Left ventricle myocardium inferior (tissue), 1 donor: ENCODE measurements at places on chromosomes 1 and 21. TPM values are rescaled to one million over a fixed set of nuclear protein-coding genes. Genes with fewer than 3 reads are reported as not detected.

GRCh38 chr1:35715568-35716002, 3.1 kb downstream of the C1orf216 start:
- DNase-seq: peak; percentile 65
- H3K27ac ChIP-seq: no peak overlapping the region
- H3K4me1 ChIP-seq: peaks cover 47% of the 10 kb centered on the region
- peak overlapping the region; percentile 33 for H3K4me3 ChIP-seq
- no peaks in the 10 kb centered on the region for H3K27me3 ChIP-seq

GRCh38 chr1:87812871-87813577, 484.3 kb downstream of the LMO4 start:
- no peak overlapping the region for H3K4me3 ChIP-seq
- no peak overlapping the region for H3K27ac ChIP-seq
- no peaks in the 10 kb centered on the region for H3K27me3 ChIP-seq
- peaks cover 6% of the 10 kb centered on the region for H3K4me1 ChIP-seq
- DNase-seq: no peak
- H3K36me3 ChIP-seq: no peaks in the 10 kb centered on the region

GRCh38 chr1:76336931-76337371, 262.4 kb downstream of the ST6GALNAC3 start:
- H3K4me1 ChIP-seq: peaks cover 16% of the 10 kb centered on the region
- peak; percentile 67 for DNase-seq
- no peak overlapping the region for H3K27ac ChIP-seq
- no peaks in the 10 kb centered on the region for H3K36me3 ChIP-seq
- H3K4me3 ChIP-seq: no peak overlapping the region
- H3K27me3 ChIP-seq: no peaks in the 10 kb centered on the region

- no peak overlapping the region for H3K4me3 ChIP-seq
- H3K4me1 ChIP-seq: no peaks in the 10 kb centered on the region
- no peak for DNase-seq
- H3K27ac ChIP-seq: no peak overlapping the region
Observed at GRCh38 chr1:96060621-96061020, 661.0 kb upstream of the PTBP2 start.

- H3K27ac ChIP-seq: no peak overlapping the region
- no peak overlapping the region for H3K4me3 ChIP-seq
- no peaks in the 10 kb centered on the region for H3K4me1 ChIP-seq
- H3K36me3 ChIP-seq: peaks cover 3% of the 10 kb centered on the region
- H3K27me3 ChIP-seq: no peaks in the 10 kb centered on the region
- no peak for DNase-seq
Observed at GRCh38 chr1:210586771-210587170, 258.1 kb downstream of the HHAT start.

DNA sequence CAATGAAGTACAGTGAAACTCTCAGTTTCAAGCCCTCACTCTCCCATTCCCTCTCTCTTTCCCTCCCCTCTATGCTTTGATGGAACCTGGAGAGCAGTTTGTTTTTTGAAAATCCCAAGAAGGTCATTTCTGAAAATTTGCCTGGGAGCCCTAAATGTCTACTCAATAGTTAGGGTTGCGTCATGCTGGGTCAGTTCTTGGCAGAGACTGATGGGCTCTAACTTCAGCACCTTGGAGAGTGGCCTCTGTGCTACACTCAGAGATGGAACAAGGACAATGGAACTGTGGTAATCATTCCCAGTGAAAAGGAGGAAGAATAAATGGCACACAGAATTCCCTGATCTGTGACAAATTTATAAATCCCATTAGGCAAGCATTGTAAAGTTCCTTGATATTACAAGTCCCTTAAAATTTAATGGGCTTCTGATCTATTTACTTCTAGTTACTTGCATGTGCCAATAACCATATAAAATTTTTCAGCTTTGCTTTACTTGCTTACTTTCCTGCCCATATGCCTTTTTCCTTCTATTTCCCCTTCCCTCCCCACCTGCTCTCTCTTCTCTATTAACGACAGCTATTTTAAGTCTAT, 182.9 kb upstream of the KCND3 start:
- H3K4me3 ChIP-seq: no peak overlapping the region
- H3K27me3 ChIP-seq: no peaks in the 10 kb centered on the region
- H3K4me1 ChIP-seq: no peaks in the 10 kb centered on the region
- no peaks in the 10 kb centered on the region for H3K36me3 ChIP-seq
- peak; percentile 22 for DNase-seq

DNA sequence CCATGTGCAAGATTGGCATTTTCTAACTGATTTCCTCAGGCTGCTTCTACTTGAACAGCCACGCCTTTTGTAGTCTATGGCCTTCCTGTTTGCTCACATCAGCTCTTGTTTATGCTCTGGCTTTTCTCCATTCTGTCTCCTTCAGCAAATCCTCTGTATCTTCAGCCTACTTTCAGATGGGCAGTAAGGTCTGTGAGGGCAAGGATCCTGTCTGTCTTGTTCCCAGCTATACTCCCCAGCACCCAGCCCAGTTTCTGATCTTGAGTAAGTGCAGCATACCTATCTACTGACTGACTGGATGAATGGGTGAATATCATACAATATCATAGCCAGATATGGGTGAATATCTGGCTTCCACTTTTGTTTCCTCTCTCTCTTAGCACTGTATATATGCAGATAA, 438.1 kb downstream of the LMO4 start:
- no peak overlapping the region for H3K27ac ChIP-seq
- no peaks in the 10 kb centered on the region for H3K36me3 ChIP-seq
- H3K4me1 ChIP-seq: no peaks in the 10 kb centered on the region

DNA sequence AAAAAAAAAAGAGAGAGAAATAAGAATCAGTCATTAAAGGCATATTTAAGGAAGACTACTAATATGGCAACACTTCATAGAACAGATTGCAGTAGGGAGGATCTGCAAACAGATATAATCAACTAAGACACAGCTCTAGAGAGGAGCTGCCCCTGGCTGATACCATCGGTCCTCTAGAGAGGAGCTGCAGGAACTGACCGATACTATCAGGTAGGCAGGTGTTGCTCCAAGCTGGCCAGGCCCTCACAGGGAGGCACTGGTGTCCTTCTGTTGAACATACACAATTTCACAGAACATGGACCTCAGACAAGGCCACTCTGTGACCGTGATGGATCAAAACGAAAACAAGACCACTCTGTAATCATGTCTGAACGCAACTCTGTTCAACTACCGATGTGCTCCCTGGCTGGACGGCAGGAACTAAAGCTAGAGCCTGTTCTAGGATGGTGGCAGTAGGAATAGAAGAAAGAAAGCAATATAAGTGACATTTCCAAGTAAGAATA, 15.5 kb downstream of the SMYD3 start:
- no peaks in the 10 kb centered on the region for H3K36me3 ChIP-seq
- no peak overlapping the region for H3K27ac ChIP-seq
- DNase-seq: no peak
- no peaks in the 10 kb centered on the region for H3K27me3 ChIP-seq
- H3K4me1 ChIP-seq: peaks cover 5% of the 10 kb centered on the region

GRCh38 chr1:234208791-234209190, 164.5 kb upstream of the COA6 start:
- peaks cover 4% of the 10 kb centered on the region for H3K4me1 ChIP-seq
- no peaks in the 10 kb centered on the region for H3K36me3 ChIP-seq
- peaks cover 34% of the 10 kb centered on the region for H3K27me3 ChIP-seq
- H3K4me3 ChIP-seq: no peak overlapping the region

DNA sequence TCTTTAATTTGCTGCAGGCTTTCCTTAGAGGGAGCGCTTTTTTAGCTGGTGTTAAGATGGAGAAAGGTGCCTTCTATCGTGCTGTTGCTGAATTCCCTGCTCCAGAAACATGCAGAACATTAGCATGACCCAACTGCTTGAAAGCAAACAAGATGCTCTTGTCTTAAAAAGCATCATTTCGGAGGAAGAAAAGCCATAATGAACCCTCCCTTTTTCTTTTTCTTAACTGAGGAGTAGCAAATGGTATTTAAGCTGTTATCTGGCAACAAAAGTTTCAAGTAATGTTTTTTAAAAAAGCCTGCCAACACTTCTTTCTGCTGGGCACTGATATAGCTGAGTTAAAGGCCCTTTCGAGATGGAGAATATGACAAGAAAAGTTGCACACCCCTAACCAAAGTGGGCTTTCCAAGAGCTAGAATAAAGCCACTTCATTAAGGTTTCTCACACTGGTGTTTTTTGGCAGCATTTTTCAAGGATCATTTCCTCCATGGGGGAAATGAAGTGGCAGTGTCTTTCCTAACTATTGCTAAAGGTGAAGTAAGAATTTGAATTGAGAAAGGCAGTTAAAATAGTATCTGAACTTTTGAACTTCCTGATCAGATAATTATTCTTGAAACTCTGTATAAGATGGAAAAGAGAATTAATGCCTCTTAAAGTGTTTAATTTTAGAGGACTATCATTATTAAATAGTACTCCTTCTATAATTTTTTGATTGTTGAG, 38.8 kb downstream of the ST6GALNAC5 start:
- no peaks in the 10 kb centered on the region for H3K36me3 ChIP-seq
- no peak overlapping the region for H3K27ac ChIP-seq
- H3K4me1 ChIP-seq: no peaks in the 10 kb centered on the region
- no peak for DNase-seq

- no peak overlapping the region for H3K4me3 ChIP-seq
- H3K36me3 ChIP-seq: no peaks in the 10 kb centered on the region
- no peak overlapping the region for H3K27ac ChIP-seq
- peaks cover 67% of the 10 kb centered on the region for H3K27me3 ChIP-seq
- peaks cover 5% of the 10 kb centered on the region for H3K4me1 ChIP-seq
Observed at GRCh38 chr1:3910049-3910731, 10.1 kb upstream of the C1orf174 start.

GRCh38 chr1:87151500-87152421, 176.9 kb upstream of the LMO4 start:
- peak overlapping the region; percentile 73 for H3K27ac ChIP-seq
- no peaks in the 10 kb centered on the region for H3K27me3 ChIP-seq
- H3K36me3 ChIP-seq: no peaks in the 10 kb centered on the region
- DNase-seq: peak; percentile 78
- peaks cover 37% of the 10 kb centered on the region for H3K4me1 ChIP-seq

DNA sequence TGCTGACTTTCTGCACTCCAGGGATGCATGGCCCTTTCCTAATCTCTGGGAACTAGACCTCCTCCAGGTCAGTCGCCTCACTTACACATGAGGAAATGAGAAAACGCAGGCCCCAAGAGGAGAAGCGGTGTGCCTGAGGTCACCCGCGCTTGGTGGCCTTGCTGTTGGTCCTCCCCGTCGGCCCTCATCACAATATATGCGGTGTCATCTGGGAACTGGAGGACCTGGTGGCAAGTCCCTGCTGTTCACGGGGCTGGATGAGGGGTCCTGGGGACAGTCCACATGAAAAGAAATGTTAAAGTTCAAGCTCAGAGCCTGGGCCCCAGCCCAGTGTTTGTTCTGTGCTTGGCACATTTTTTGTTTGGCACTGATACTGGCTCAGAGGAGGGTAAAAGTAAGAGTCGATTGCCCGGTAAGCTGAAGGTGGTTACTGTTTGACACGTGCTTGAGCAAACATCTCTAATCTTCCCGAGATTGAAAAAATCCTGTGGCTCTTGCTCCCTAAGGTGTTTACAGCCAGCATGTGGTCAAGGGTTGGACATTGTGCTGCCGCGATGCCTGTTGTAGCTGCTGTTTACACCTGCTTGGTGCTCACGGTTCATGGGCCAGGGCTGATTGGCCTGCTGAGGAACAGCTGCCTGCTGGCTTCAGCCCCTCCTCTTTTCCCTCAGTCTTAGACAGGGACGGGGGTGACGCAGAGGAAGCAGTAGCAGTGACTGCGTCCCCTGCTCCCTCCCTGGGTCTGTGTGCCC, 5.2 kb downstream of the COQ8A start:
- DNase-seq: no peak
- H3K4me3 ChIP-seq: peak overlapping the region; percentile 99
- H3K36me3 ChIP-seq: peaks cover 9% of the 10 kb centered on the region
- H3K27ac ChIP-seq: peak overlapping the region; percentile 93
- peaks cover 84% of the 10 kb centered on the region for H3K4me1 ChIP-seq

- H3K27ac ChIP-seq: no peak overlapping the region
- no peak for DNase-seq
- peaks cover 11% of the 10 kb centered on the region for H3K4me1 ChIP-seq
- no peaks in the 10 kb centered on the region for H3K27me3 ChIP-seq
- H3K36me3 ChIP-seq: peaks cover 8% of the 10 kb centered on the region
Observed at GRCh38 chr1:180311011-180311730, 81.1 kb downstream of the LHX4 start.

DNA sequence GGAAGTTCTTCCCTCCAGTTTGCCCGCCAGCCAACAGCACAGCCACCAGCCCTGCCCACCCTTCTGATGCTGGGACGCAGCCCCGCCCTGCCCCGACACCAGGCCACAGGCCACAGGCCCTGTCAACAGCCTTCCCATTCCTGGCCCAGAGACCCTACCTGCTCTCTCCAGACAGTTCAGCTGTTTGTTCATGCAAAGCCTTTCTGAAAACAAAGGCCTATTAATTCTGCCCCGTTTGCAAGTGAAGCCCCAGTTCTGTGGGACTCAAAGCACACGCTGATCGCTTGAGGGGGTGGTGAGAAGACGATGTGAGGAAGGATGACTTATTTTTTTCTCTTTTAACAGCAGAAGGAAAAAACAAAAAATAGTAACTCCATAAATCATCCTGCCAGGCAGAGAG, 55.4 kb upstream of the KIF26B start:
- H3K4me3 ChIP-seq: no peak overlapping the region
- DNase-seq: no peak
- no peaks in the 10 kb centered on the region for H3K4me1 ChIP-seq
- H3K27ac ChIP-seq: no peak overlapping the region

DNA sequence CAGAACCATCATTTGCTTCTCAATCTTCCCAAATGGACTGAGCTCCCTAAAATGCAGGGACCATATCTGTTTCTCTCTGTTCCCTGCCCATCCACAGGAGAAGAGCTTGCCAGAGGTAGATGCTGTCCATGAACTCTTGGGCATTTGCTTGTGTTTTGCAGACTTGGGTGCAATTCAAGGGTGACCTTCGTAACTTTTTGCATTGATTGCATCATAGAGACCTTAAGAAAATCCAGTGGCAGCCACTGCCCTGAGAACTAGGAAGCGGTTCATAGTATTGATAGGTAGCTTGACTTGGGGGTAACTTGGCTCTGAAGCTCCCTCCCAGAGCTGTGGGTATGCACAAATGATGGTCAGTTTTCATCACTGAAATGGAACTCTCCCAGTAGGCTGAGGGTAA, 34.3 kb upstream of the EDEM3 start:
- DNase-seq: no peak
- peaks cover 25% of the 10 kb centered on the region for H3K4me1 ChIP-seq
- no peaks in the 10 kb centered on the region for H3K27me3 ChIP-seq
- H3K36me3 ChIP-seq: no peaks in the 10 kb centered on the region
- H3K27ac ChIP-seq: no peak overlapping the region

GRCh38 chr1:155085504-155086127, 7.0 kb downstream of the EFNA3 start:
- peaks cover 59% of the 10 kb centered on the region for H3K4me1 ChIP-seq
- H3K4me3 ChIP-seq: peak overlapping the region; percentile 93
- DNase-seq: no peak
- peak overlapping the region; percentile 99 for H3K27ac ChIP-seq
- H3K36me3 ChIP-seq: no peaks in the 10 kb centered on the region

- DNase-seq: no peak
- no peaks in the 10 kb centered on the region for H3K36me3 ChIP-seq
- no peak overlapping the region for H3K4me3 ChIP-seq
- H3K4me1 ChIP-seq: no peaks in the 10 kb centered on the region
- H3K27ac ChIP-seq: no peak overlapping the region
Observed at GRCh38 chr1:90175490-90176167, 180.7 kb downstream of the ZNF326 start.

GRCh38 chr21:39513735-39514134, 62.0 kb downstream of the SH3BGR start:
- H3K4me3 ChIP-seq: no peak overlapping the region
- no peak overlapping the region for H3K27ac ChIP-seq
- DNase-seq: no peak
- no peaks in the 10 kb centered on the region for H3K27me3 ChIP-seq
- H3K4me1 ChIP-seq: peaks cover 14% of the 10 kb centered on the region

The SERPINC1 gene
- total RNA-seq: not detected

The RBP7 gene
- total RNA-seq: 23.1 TPM

The SHC1 gene
- total RNA-seq: 43.0 TPM

The DARS2 gene
- total RNA-seq: 15.1 TPM

The CELA2B gene
- total RNA-seq: not detected

The OR2AK2 gene
- not detected for total RNA-seq

The GPA33 gene
- 0.91 TPM for total RNA-seq

The DDX20 gene
- 5.9 TPM for total RNA-seq

The CFH gene
- total RNA-seq: 36.4 TPM
